ENCODE measurements at places on chromosomes 6 and 20.

GRCh38 chr20:29876911-29877285 is 1380.6 kb upstream of the DEFB115 start:
- DNase-seq: no peak

GRCh38 chr20:16378712-16379370 is 194.4 kb downstream of the KIF16B start:
- DNase-seq: no peak

DNA sequence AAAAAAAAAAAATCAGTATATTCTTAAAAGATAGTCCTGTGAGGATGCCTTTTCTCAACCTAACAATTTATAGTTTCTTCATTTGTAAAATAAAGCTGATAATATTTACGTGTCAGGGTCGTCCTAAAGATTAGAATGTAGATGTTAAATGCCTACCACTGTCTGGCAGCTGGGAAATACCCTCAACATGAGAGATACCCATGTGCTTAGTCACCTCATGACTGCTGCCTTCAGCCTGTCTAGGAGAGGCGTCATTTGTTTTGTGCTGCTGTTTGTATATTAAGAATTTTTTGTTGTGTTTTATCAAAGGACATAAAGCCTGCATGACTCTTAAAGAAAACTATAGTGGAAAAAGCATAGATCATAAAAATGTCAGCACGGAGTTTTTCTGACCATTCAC is 9.5 kb downstream of the FAM120B start:
- DNase-seq: no peak

GRCh38 chr20:43915211-43916072 is 790 bp downstream of the TOX2 start:
- no peak for DNase-seq

DNA sequence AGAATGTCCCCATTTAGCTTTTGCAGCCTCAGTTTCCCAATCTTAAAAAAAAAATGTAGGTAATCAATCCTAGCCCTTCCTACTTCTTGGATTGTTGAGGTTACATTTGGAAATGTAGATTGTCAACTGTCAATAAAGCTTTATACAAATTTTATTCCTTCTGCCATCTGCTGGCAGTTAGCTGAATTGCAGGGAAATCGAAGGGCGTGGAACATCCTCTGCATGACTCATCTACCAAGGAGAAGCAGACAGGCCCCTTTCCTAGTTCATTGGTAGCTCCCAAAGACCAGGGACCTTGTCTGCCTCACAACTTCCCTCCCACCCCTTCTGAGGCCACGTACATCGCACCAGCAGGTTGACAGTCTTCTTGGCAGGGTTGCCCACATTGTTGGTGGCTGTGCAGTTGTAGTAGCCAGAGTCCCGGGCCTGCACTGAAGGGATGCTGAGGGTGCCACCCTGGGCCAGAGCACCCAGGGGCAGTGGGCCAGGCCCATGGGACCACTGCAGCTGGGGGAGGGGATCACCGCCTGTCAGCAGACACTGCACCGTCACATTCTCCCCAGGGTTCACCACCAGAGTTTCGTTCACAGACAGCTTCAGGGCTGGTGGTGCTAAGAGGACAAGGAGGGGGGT is 43.6 kb downstream of the MDGA1 start:
- no peak for DNase-seq

DNA sequence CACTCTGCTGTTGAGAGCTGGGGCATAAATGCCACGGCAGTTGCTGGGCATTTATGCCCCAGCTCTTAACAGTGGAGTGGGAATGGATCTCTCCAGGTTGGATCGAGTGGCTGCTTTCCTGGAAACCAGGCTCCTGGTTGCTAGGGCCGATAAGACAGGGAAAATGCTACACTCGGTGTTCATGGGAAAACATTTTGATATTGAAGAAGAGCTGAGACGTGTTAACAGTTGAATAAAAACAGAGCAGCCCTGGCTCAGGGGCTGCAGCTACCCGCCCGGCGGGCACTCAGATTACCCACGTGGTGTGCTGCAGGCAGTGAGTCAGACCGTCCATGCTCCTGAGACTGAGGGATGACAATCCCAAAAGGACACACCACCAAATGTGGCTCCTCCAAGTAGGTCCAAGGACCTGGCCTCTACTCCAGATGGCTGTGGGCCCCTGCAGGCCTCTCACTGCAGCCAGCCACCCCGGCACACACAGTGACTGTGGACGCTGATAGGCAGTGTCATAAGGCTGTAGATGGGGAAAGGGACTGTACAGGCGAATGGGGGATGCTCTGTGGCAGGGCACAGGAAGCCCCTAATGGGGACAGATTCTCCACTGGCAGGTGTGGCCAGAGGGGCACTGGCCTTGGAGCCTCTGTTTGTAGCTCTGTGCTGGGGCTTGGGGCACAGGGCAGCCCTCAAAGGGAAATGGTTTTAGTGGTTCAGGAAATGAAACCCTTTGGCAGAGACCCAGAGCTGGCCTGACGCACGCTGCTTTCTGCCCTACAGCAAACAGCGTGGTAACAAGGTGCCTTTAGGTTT is 237.8 kb downstream of the LY86 start:
- DNase-seq: no peak

- no peak for DNase-seq
Measured at GRCh38 chr20:34427784-34428183, 64.7 kb downstream of the ITCH start.

DNA sequence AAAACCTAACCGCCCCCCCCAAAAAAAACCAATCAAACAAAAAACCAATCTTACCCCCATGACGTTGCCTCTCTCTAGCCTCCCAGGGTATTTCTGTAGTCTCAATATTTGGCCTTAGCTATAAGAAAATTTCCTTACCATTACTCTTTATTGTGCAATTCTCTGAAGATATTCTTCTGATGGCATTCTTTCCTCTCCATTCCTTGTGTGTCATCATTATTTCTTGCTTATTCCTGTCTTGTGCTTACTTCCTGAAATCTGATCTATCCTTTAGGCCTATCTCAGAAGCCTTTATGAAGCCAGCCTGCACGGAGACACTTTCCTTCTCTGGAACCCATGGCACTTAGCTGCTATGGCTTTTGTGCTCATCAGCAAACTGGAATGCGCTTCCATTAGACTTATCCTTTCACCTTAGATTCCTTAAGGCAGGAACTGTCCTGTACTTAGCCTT is 65.9 kb upstream of the DDR1 start:
- DNase-seq: no peak

DNA sequence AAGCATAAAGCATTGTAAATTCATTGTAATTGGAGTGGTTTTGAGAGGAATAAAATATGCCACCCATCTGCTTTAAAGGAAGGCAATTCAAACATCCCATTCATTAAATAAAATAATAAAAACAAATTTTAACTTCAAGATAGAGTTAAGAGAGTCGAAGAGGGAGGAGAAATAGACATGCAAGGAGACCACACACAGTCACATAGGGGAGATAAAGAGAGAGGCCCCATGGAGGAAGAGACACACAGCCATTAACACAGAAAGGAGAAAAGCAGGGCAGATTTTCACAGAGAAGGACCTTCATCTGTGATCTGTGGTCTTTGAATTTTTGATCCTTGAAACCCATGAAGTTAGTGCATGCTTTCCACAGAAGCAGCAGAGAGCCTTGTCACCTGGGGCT is 214.3 kb upstream of the TCF21 start:
- no peak for DNase-seq

DNA sequence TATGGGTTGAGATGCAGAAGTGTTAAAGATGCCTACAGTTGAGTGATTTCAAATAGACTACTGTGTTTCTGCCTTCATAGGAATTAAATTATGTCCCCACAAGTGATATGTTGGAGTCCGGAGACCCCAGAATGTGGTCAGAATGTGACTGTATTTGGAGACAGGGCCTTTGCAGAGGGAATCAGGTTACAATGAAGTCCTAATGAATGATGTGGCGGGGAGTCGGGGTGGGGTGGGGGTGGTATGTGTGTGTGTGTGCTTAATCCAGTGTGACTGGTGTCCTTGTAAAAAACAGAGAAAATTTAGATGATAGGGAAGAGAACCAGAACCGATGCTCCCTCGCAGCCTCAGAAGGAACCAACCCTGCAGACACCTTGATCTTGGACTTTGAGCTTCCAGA is 448.2 kb downstream of the QKI start:
- DNase-seq: no peak

- DNase-seq: peak; percentile 79
Measured at GRCh38 chr20:17036541-17036940, 190.3 kb upstream of the PCSK2 start.

DNA sequence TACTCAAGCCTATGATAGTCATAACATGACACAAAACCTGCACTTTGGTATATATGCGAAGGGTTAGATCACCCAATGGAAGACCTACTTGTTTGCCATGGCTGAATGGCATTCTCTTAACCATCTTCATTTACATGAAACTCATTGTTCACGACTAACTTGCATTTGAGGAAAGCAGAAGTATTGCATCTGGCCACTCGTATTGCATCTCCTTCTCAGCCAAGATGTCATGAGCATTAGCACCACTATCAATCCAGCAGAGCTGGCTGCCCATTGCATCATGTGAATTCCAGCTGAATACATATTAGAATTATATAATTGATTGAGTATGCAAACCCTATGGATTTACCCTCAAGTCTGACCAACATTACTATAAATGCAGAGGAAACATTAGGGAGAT is 390.2 kb downstream of the LAMA2 start:
- no peak for DNase-seq

DNA sequence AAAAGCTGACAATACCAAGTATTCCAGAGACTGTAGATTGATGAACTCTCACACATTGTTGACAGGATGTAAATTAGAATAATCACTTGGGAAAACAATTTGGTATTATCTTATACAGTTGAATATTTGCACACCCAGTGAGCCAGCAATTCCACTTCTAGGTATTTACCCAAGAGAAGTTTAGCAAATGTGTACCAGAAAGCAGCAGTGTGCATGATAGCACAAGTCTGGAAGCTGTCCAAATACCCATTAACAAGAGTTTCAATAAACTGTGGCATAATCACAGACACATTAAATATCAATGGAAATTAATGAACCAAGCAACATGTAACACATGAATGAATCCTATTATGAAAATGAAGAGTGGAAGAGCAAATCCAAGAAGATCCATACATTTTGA is 233.6 kb downstream of the TPBG start:
- DNase-seq: no peak

DNA sequence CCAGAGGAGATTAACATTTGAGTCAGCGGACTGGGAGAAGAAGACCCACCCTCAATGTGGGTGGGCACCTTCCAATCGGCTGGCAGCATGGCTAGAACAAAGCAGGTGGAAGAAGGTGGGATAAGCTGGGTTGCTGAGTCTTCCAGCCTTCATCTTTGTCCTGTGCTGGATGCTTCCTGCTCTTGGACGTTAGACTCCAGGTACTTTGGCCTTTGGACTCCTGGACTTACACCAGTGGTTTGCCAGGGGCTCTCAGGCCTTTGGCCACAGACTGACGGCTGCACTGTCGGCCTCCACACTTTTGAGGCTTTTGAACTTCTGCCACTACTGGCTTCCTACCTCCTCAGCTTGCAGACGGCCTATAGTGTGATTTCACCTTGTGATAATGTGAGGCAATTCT is 50.8 kb downstream of the BCAS1 start:
- no peak for DNase-seq

Measured in NCI-H2171 (cell line).